Globus pallidus (tissue), 1 donor: ENCODE measurements at places on chromosomes 16 and 17.
A peak's percentile ranks its signal among the peaks of the same experiment; 100 is the strongest.

GRCh38 chr16:81558444-81559175 lies 114.0 kb downstream of the CMIP start:
- DNase-seq, result peak; percentile 7

DNA sequence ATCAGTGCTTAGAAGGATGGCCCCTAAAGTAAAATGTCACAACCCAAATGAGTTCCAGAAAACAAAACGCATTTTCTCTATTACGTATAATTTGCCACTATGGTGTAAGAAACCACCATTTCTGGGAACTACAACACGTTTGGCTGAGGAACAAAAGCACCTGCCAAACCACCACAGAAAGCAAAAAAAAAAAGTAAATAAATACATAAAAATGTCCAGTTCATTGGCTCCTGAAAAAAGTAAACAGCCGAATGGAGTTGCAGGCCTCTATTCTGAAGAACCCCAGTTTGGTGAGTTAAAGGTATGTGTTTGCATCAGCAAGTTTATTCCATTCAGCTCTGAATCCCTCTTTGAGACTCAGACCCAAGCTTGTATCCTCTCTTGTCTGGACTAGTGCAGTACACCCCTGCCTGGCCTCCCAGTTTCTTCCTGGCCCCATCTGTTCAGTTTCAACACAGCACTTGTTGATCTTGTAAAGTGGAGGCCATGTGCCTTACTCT lies 36.9 kb downstream of the ERN1 start:
- no peak for DNase-seq

DNA sequence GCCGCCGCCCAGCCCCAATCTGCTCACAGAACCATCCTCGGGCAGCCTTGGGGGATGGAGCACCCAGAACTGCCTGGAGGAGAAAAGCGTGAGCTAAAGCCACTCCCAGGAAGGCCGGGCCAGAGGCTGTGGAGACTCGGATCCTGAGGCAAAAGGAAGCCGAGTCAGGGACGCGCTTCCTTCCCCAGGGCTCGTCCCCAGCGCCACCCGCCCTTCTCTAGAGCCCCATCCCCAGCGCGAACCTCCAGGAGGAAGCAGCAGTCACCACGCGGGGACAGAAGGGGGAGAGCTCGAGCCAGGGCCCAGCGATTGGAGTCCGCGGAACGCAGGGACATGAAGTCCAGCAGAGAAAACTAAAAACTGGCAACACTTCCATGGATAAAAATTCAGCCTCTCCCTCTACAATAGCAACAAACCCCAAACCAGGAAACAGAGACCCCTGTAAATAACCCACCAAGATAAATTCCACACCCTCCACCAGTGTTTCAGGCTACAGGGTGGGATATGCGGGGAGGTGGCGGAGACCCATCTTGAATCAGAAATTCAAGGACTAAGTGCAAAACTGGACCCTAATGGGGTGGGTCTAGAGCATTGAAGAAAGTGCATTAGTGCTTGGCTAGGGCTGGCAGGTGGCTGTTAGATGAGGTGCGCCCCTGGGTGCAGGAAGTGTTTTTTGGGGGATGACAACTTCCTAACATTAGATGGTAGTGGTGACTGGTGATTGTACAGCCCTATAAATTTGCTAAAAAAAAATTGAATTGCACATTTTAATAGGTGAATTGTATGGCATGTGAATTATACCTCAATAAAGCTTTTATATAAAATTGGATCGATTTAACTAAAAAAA lies 116.1 kb upstream of the METRNL start:
- DNase-seq, result peak; percentile 19

DNA sequence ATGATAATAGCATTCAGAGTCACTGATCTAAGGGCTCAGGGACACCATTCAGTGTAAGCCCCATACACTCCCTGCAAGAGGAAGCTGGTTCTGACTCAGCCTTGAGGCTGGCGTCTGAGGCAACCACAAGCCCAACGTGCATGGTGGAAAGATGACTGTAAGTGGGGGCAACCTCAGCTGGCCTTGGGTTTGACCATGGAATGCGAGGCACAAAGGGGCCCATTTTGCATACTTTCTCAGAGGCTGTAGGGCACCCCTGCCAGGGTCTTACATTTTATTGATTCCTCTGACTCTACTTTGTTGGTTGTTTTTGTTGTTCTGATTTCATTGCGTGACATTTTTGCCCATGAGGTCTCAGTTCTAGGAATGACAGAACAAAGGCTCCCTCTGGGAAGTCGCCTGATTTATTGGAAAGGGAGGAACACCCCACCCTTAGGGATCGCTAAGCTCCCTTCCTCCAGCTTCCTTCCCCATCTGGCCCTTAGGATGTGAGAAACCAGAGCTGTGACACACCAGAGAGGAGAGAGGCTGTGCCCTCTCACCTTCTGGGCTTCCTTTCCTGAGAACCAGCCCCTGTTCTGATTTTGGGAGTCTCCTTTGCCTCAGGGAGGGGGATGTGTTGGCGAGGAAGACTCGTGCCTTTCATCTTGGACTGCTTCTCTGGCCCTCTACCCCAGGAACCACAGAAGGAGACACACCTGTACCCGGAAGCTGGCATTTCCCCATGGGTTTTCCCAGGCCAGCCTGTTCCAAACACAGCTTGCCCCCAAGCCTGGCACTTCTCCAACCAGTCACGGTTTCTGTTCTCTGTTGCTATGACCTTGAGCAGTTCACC lies 5.6 kb upstream of the CIITA start:
- no peak for DNase-seq

DNA sequence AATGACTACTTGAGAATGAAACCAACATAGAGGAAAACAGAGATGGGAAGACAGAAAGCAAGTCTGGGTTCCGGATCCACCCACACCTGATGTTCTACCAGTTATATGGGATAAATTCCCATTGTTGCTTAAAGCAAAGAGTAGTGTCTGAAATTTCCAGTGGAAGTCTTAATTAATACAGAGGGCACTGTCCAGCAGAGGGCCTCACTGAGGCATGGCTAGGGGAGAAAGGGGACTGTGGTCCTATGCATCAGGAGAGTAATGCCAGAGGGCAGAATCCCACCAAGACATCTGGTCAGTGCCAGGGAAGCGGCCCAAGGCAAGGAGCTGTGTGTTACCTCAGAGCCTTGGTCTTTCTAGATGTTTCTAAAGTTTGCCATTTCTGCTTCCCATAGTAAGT lies 7.5 kb upstream of the UMOD start:
- no peak for DNase-seq

DNA sequence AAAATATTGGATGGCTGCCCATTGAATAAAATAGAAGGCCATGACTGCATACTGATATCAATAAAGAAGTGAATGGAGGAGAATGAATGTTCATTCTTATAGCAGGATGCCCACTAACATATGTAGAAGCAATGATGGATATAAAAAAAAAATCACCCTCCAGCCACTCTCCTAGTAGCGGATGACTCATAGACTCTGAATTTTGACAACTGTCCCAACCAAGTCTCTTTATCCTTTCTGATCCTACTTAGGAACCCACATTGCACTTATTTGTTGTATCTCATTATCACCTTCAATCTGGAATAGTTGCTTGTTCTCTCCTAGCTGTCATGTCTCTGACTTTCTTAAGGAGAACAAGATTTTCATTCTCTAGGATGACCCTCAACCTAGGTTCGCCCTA lies 429.9 kb downstream of the HS3ST3B1 start:
- no peak for DNase-seq

DNA sequence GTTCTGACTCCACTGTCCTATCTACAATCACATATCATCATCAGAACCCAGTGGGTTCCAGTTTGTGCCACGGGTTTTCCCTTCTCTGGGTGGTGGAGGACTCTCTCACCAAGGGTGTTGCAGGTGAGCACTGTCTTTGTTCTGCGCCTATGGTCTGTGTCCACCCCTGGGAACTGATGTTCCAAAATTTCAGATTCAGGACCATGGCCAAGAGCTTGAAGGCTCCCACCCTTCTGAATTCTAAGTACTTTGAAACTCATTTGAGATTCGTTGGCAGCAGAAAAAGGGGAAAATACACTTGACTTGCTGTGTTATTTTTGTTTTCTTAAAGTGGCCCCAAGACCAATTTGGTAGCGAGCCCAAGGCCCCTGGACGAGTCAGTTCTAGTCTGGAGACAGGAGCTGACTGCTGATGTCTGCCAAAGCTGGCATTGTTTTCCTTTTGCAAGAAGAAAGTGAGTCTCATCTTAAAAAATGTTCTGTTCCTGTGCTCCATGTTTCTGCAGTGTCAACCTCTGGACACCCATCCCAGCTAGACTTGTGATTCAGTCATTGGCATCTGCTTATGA lies 310.9 kb downstream of the HAPSTR1 start:
- peak; percentile 31 for DNase-seq

DNA sequence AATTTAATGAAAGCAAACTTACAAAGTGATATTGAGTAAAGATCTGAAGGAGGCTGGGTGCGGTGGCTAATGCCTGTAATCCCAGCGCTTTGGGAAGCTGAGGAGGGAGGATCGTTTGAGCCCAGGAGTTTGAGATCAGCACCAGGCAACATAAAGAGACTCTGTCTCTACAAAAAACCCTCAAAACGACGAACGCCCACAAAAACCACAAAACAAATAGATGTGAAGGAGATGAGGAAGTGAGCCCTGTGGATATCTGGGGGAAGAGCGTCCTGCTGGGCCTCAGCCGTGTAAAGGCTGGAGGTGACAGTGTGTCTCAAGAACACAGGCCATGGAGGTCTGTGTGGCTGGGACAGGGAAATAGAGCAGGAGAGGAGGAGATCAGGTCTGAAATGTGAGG lies 68.8 kb downstream of the ITFG1 start:
- DNase-seq, result peak; percentile 11
